ENCODE measurements at places on chromosomes 16 and 17. TPM values are rescaled to one million over a fixed set of nuclear protein-coding genes. Genes with fewer than 3 reads are reported as not detected.

Gene MPO
- total RNA-seq: 0.47 TPM

GRCh38 chr17:44008205-44008909 lies 3.9 kb downstream of the NAGS start:
- DNase-seq: no peak
- H3K27me3 ChIP-seq: peaks cover 5% of the 10 kb centered on the region
- peak overlapping the region; percentile 70 for H3K4me3 ChIP-seq
- peaks cover 7% of the 10 kb centered on the region for H3K36me3 ChIP-seq
- no peaks in the 10 kb centered on the region for H3K4me1 ChIP-seq
- no peak overlapping the region for H3K27ac ChIP-seq

- peaks cover 3% of the 10 kb centered on the region for H3K4me1 ChIP-seq
- H3K27ac ChIP-seq: no peak overlapping the region
- H3K36me3 ChIP-seq: no peaks in the 10 kb centered on the region
- no peaks in the 10 kb centered on the region for H3K27me3 ChIP-seq
- no peak overlapping the region for H3K4me3 ChIP-seq
- no peak for DNase-seq
These were observed 192.8 kb upstream of the CHMP6 start for GRCh38 chr17:80798595-80799537.

DNA sequence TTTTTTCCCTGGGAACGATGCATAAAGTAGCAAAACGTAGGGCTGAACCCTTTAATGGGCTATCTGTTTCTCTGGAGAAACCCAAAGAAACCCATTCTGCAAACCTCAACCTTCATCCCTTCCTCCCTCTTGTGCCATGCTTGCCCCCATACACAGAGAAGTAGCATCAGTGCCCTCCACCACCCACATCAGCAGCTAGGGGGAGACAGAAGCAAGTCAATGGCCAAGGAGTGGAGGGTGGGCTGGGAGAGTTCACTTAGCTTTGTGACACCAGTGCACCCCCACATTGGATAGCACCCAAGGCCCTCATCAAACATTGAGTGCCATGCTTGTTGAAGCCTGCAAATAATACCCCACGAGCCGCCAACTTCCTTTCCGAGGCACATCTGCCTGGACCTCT lies 282.4 kb downstream of the ABCC12 start:
- H3K4me1 ChIP-seq: no peaks in the 10 kb centered on the region
- no peak overlapping the region for H3K27ac ChIP-seq
- H3K4me3 ChIP-seq: no peak overlapping the region

- no peaks in the 10 kb centered on the region for H3K4me1 ChIP-seq
- H3K27ac ChIP-seq: no peak overlapping the region
- no peaks in the 10 kb centered on the region for H3K27me3 ChIP-seq
- DNase-seq: peak; percentile 51
These were observed 59.9 kb downstream of the RPH3AL start for GRCh38 chr17:292531-293382.

- no peak overlapping the region for H3K27ac ChIP-seq
- H3K4me3 ChIP-seq: no peak overlapping the region
- H3K36me3 ChIP-seq: peaks cover 78% of the 10 kb centered on the region
- peaks cover 3% of the 10 kb centered on the region for H3K4me1 ChIP-seq
- no peak for DNase-seq
These were observed 18.3 kb upstream of the CLEC18A start for GRCh38 chr16:69932691-69933392.

GRCh38 chr17:55341432-55341831 lies 76.7 kb downstream of the HLF start:
- H3K4me1 ChIP-seq: no peaks in the 10 kb centered on the region
- no peak overlapping the region for H3K4me3 ChIP-seq
- H3K27ac ChIP-seq: no peak overlapping the region

DNA sequence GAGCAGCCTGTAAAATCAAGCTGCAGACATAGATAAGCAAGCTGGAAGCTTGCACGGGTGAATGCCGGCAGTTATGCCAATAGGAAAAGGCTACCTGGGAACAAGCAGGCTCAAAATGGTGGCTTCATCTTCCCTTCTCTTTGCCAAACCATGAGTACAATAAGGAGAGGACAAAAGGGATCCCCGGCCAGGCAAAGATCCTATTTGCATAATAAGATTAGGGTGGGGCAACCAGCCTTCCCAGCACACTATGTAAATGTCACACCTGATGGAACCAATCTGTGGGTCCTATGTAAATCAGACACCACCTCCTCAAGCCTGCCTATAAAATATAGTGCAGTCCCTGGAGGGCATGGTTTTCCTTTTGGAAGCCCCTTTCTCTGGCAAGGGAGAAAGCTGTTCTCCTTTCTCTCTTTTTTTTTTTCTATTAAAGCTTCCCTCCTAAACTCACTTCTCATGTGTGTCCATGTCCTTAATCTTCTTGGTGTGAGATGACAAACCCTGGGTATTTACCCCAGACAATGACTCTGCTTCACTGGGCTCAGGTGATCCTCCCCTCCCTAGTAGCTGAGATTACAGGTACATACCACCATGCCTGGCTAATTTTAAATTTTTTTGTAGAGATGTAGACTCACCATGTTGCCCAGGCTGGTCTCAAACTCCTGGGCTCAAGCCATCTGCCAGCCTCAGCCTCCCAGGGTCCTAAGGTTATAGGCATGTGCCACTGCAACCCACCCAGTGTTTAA lies 44.2 kb downstream of the PSMD12 start:
- no peaks in the 10 kb centered on the region for H3K36me3 ChIP-seq
- no peaks in the 10 kb centered on the region for H3K27me3 ChIP-seq
- DNase-seq: no peak
- no peaks in the 10 kb centered on the region for H3K4me1 ChIP-seq
- H3K27ac ChIP-seq: no peak overlapping the region

GRCh38 chr16:82013139-82013538 lies 1.9 kb upstream of the SDR42E1 start:
- no peaks in the 10 kb centered on the region for H3K27me3 ChIP-seq
- H3K27ac ChIP-seq: no peak overlapping the region
- H3K36me3 ChIP-seq: no peaks in the 10 kb centered on the region
- no peaks in the 10 kb centered on the region for H3K4me1 ChIP-seq
- DNase-seq: no peak

DNA sequence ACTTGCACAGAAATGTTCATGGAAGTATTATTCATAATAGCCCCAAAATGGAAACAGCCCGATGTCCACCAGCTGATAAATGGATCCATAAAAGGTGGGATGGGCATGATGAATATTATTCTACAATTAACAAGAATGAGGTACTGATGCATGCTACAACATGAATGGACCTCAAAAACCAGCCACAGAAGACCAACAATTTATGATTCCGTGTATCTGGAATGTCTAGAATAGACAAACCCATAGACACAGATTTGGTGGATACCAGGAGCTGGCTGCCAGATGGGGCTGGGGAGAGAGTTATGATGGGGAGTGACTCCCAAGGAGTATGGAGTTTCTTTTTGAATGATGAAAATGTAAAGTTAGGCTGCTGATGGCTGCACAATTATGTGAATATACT lies 10.8 kb upstream of the NAGLU start:
- peaks cover 17% of the 10 kb centered on the region for H3K36me3 ChIP-seq
- H3K27ac ChIP-seq: no peak overlapping the region
- peaks cover 26% of the 10 kb centered on the region for H3K4me1 ChIP-seq
- no peak for DNase-seq

DNA sequence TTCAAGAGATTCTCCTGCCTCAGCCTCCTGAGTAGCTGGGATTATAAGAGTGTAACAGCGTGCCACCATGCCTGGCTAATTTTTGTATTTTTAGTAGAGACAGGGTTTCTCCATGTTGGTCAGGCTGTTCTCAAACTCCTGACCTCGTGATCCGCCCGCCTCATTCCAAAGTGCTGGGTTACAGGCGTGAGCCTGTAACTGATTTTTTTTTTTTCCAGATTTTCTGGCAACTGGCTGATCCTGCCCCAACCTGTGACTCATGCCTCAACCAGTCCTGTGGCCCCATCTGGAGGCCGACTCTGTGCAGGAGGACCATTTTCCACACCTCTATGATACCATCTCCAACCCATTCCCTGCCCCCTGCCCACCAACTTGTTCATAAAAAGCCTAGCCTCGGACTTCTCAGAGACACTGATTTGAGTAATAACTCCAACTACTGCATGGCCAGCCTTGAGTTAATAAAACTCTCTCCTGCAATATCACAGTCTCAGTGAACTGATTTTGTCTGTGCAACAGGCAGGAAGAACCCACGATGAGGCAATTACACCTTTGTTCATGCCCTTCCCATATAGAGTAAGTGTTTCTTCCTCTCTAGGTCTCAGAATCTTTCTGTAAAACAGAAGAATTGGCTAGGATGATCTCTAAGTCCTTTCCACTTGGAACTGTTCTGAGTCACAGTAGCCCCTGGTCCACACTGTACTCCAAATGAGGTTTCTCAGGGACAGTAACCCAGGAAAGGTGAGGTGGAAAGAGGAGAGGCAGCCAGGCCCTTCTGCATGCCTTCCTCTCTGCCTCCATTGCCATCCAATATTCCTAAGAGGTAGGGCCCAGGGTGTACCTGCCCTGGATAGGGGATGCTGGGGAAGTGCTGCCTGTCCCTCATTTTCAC lies 8.8 kb upstream of the CNOT1 start:
- H3K36me3 ChIP-seq: no peaks in the 10 kb centered on the region
- no peak overlapping the region for H3K4me3 ChIP-seq
- no peak overlapping the region for H3K27ac ChIP-seq

DNA sequence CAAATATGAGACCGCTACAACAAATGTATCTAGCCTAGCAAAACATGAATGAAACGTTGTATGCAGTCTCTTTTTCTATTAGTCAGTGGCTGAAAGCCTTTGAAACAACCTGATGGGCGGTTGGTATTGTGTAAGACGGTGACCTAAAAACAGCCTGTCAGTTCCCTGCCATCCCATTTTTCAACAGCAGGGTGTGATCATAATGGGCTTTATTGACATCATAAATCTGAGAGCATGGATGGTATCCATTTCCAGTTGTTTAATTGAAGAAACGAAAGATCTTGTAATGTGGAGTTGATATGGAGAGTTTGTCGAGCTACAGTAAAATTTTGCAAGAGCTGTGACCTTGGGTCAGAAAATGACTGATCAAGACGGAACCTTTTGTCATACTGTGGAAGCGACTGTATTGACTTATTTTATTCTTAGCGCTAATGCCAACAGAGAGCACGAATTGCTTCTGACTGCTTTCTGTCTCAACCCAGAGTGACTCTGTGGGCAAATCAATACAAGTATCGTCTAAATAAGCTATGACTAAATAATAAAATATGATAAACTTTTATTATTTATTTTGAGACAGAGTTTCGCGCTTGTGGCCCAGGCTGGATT lies 12.3 kb upstream of the MEIOB start:
- no peaks in the 10 kb centered on the region for H3K36me3 ChIP-seq
- H3K27me3 ChIP-seq: no peaks in the 10 kb centered on the region
- H3K4me3 ChIP-seq: no peak overlapping the region
- no peak for DNase-seq

Gene PRSS33
- total RNA-seq: not detected

DNA sequence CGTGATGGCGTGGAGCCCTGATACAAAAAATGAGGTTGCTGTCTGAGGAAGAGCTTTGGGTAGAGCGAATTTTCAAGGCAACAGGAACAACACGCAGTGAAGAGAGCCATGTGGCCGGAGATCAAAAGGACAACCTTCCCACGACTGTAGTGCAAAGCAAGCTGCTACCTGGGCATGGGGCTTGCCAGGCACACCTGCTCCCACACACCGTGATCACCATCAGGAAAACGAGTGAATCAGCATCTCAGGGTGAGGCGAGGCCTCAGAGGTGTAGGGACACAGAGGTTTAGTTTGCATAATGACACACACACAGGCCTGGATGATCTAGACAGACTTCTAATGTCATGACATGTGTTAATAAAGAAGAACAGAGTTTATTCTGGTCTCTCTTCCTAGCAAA lies 65.7 kb downstream of the PARN start:
- peaks cover 4% of the 10 kb centered on the region for H3K36me3 ChIP-seq
- H3K4me1 ChIP-seq: peaks cover 2% of the 10 kb centered on the region
- DNase-seq: no peak
- H3K27me3 ChIP-seq: no peaks in the 10 kb centered on the region
- H3K27ac ChIP-seq: no peak overlapping the region

DNA sequence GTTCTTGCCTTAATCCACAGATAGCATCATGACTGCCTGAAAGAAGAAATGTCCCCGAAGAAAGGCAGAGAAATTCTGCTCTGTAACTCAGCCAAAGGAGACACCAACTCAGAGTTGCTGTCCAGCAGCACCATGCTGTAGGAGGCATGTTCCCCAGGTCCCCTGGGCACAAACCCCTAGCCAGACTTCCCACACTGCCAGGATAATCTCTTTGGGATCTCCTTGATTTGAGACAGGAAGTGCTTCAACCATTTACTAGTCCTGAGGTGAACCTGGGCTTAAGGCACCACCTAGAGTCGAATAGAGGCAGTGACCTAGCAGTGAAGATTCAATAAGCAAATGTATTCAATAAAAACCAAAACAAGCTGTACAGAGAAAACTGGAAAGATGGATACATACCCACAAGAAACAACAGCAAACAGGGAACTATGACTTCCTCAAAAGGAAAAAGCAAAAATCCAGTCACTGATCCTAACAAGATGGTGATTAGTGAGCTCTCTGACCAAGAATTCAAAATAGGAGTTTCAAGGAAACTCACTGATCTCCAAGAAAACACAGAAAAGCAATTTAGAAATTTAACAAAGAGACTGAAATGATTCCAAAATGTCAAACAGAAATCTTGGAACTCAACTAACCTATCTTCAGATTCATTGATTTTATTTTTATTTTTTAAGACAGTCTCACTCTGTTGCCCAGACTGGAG lies 5.7 kb downstream of the OR4D2 start:
- H3K36me3 ChIP-seq: no peaks in the 10 kb centered on the region
- no peaks in the 10 kb centered on the region for H3K4me1 ChIP-seq
- no peaks in the 10 kb centered on the region for H3K27me3 ChIP-seq
- no peak overlapping the region for H3K4me3 ChIP-seq
- no peak for DNase-seq

Gene ZG16
- total RNA-seq: not detected

DNA sequence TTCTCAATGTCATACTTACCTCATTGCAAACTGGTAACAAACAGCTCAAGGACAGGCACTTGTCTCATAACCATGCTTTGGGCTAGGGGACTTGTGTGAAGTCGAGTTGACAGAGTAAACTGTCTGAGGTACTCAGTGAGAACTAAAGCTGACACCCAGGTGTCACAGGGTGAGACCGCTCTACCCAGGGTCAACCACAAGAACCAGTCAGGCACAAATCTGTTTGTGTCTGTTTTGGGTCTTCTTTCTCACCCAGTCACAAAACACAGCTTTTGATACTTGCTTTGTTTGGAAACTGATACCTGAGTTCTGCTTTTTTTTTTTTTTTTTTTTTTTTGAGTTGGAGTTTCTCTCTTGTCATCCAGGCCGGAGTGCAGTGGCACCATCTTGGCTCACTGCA lies 161.1 kb downstream of the STX8 start:
- no peaks in the 10 kb centered on the region for H3K4me1 ChIP-seq
- no peak overlapping the region for H3K4me3 ChIP-seq
- no peak for DNase-seq
- no peak overlapping the region for H3K27ac ChIP-seq
- H3K36me3 ChIP-seq: no peaks in the 10 kb centered on the region
